Chondrocyte (in vitro differentiated cells): ENCODE measurements at places on chromosomes 12 and 14.

- DNase-seq = no peak
These were observed 4.4 kb downstream of the ZBTB42 start for GRCh38 chr14:104805326-104805678.

- no peak for DNase-seq
These were observed 8.4 kb downstream of the DEGS2 start for GRCh38 chr14:100150932-100151587.

GRCh38 chr12:12725956-12726554 is 8.9 kb downstream of the CDKN1B start:
- DNase-seq = no peak

DNA sequence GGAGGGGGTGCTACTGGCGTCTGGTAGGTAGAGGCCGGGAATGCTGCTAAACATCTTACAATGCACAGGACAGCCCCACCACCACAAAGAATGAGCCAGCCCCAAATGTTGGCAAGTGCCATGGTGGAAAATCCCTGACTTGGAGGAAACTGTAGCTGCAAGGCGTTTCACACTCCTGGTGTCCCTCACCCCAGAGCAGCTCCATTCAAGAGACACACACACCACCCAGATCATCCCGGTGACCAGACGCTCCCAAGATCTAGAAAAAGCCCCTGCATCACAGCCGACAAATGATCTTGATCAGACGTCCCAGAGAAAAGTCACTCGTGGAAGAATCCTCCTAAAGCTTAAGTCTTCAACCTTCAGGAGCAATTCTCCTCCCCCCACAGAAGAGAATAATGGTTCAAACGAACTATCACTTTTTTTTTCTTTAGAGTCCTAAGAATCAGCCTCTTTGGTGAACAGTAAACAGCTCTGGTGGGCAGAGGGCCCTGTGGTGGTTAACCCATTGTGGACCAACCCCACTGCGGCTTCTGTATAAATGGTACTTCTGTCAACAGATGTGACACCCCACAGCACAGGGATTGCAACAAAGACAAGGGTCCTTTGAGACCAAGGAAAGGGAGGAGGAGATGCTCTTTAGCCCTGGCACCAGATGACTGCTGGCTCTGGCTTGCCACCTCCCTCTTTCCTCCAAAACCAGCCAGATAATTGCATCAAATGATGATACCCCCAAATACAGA is 2.7 kb downstream of the GLTP start:
- no peak for DNase-seq

GRCh38 chr12:82213761-82214160 is 144.4 kb downstream of the CCDC59 start:
- no peak for DNase-seq

DNA sequence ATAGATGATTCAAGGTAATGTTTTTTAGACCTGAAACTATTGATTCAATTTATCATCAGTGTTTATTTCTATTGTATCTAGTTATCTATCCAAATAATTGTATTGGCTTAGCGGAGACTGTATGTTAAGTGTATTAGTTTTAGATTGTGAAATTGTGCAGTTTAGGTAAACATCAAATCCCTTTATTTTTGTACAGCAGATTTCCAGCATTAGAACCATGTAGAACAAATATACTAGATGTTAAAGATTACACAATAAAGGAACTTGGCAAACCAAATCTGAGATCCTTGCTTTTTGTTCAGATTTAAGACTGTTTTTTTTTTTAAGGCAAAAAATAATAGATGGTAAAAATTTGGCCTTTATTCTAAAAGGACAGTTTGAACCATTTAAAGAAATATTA is 39.3 kb downstream of the PPM1A start:
- DNase-seq = no peak

- DNase-seq = no peak
These were observed 35.6 kb downstream of the RASSF8 start for GRCh38 chr12:25993901-25994651.

DNA sequence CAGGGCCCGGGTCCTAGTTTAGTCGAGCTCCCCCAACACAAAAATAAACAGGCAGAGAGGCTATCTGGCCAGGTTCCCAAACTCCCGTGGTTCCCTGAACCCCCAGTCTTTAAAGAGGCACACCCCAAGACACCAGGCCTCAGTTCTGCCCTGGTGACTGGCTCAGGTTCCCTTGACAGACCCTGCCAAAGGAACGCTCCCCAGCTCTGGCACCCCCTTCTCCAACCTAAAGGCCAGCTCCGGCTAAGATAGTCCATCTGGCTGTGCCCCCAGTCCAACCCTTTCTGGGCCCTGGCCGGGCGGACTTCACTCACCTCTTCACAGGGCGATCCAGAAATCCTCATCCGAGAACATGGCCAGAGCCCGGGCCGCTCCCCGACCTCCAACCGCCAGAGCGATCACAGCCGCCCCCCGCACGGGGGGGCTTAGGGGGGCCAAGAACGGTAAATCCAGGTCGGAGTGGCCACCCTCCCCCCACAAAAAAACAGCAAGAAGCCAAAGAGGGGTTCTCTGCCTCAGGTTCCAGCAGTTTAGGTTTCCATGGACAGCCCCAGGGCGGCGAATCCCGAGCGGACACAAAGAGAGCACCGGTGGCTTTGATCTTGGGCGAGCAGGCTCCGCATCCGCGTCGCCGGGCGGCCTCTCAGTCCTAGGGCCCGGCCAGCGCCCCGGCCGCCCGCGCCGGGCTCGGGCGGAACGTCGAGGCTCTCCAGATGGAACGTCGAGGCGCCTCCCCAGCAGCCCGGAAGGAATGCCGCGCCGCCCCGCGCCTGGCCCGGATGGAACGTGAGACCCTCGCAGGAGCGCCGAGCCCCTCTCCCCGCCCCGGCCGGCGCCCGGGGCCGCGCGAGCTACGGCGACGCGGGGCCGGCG is 1.1 kb downstream of the KMT2D start:
- DNase-seq = no peak

GRCh38 chr14:89853936-89854693 is 100.4 kb downstream of the EFCAB11 start:
- no peak for DNase-seq

DNA sequence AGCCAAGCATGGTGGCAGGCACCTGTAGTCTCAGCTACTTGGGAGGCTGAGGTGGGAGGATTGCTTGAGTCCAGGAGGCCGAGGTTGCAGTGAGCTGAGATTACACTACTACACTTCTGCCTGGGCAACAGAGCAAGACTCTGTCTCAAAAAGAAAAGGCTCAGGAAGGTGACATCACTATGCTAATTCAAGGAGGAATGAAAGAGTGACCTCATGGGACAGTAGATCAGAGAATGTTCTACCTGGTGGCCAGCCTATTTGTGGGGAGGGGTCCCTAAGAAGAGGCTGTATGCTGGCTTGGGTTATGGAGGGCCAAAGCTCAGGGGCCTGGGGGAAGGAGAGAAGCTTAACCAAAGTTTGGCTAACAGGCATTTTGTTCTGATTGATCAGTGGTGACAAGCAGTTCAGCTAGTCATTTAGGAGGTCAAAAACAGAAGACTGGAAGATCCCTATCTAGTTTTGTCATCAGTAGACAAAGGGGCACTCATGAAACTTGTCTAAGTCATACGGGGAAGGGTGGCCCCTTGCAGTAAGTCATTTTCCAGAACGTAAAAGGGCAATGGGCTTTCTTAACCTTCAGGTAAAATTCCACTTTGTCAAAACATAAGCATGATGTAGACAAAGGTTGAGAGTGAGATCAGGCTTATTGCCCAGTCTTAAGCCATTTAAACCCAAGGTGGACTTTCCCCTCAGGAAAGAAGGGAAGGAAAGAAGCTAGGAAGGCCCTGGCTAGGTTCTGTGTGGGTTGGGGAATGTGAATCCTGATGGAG is 60.8 kb upstream of the EEA1 start:
- DNase-seq = no peak

DNA sequence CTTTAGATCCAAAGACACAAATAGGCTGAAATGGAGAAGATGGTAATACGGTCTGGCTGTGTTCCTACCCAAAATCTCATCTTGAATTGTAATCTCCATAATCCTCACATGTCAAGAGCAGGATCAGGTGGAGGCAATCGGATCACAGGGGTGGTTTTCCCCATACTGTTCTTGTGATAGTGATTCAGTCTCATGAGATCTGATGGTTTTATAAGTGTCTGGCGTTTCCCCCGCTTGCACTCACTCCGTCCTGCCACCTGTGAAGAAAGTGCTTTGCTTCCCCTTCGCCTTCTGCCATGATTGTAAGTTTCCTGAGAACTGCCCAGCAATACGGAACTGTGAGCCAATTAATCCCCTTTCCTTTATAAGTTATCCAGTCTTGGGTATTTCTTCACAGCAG is 1795.5 kb upstream of the FLRT2 start:
- DNase-seq = no peak

GRCh38 chr14:63895510-63895909 is 42.7 kb downstream of the SYNE2 start:
- DNase-seq = no peak

GRCh38 chr12:55250944-55251343 is 6.5 kb downstream of the OR6C74 start:
- DNase-seq = no peak

DNA sequence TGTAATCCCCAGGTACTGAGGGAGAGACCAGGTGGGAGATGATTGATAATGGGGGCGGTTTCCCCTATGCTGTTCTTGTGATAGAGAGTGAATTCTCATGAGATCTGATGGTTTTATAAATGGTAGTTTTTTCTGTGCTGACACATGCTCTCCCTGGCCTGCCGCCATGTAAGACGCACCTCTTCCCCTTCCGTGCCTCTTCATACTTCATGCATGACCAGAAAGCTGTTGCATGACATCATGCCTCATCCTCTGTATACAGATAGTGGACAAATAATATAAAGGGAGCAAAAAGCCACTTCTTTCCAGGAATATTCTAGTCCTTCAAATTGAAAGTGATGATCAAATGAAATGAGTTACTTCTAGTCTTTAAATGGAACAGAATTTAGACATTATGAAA is 47.3 kb upstream of the LRIG3 start:
- no peak for DNase-seq
